Kidney epithelial cell (primary cell): ENCODE measurements at places on chromosomes 11 and 22. TPM values are rescaled to one million over a fixed set of nuclear protein-coding genes. Genes with fewer than 3 reads are reported as not detected.

Gene BBOX1
- total RNA-seq = not detected in 2 replicates

Gene NCF4
- 0.82 TPM in 1 of 2 replicates, not detected in the other for total RNA-seq

Gene ZC3H12C
- total RNA-seq = 10.2 and 13.5 TPM in 2 replicates

Gene TOP3B
- 29.2 and 47.9 TPM in 2 replicates for total RNA-seq
